ENCODE measurements at places on chromosomes 1 and 21. TPM values are rescaled to one million over a fixed set of nuclear protein-coding genes. Genes with fewer than 3 reads are reported as not detected.

- DNase-seq: no peak
These were observed 84.7 kb downstream of the RIPK4 start for GRCh38 chr21:41681939-41682718.

DNA sequence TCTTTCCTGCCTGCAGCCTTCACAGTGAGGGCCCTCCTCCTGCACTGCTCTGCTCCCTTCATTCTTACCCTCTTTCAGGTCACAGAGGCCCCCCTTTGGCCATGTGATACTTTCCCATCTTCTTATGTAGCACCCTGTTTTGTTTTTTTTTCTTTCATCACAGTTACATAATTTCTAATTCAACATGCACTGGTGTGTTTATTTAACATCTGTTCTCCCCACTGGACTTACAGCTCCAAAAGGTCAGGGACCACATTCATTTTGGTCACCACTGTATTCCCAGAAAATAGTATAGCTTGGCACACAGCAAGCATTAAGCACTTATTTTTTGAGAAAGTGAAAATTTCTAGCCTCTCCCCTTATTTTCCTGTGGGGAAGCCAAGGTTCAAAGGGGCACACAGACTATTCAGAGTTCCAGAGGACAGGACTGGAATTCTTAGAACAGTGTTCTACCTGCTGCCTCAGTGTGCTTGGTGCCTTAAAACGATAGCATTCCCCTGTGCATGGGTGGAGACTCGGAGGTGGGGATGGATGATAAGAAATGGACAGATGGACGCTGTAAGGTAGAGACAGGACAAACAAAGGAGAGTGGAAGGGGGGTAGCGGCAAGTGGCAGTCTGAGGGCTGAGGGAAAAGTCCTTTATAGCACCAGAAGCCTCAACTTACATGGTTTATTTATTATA, 5.3 kb downstream of the DENND2D start:
- DNase-seq: no peak

PYHIN1 gene
- total RNA-seq: 1.6 TPM

CD48 gene
- 385 TPM for total RNA-seq

HTR6 gene
- total RNA-seq: not detected

All from activated naive CD8-positive, alpha-beta T cell treated with anti-CD3 and anti-CD28 coated beads for 36 hours (primary cell).